ENCODE measurements at places on chromosomes 3 and 15. TPM values are rescaled to one million over a fixed set of nuclear protein-coding genes. Genes with fewer than 3 reads are reported as not detected.

- H3K27me3 ChIP-seq: no peaks in the 10 kb centered on the region
- peaks cover 3% of the 10 kb centered on the region for H3K4me1 ChIP-seq
- DNase-seq: no peak
- no peak overlapping the region for H3K27ac ChIP-seq
- no peak overlapping the region for H3K4me3 ChIP-seq
Observed at GRCh38 chr3:195808741-195809290, 2.9 kb downstream of the MUC4 start.

- H3K4me3 ChIP-seq: no peak overlapping the region
- no peaks in the 10 kb centered on the region for H3K27me3 ChIP-seq
- no peak overlapping the region for H3K27ac ChIP-seq
- no peaks in the 10 kb centered on the region for H3K4me1 ChIP-seq
- H3K36me3 ChIP-seq: peaks cover 85% of the 10 kb centered on the region
- DNase-seq: no peak
Observed at GRCh38 chr3:132504375-132504933, 87.2 kb downstream of the DNAJC13 start.

DNA sequence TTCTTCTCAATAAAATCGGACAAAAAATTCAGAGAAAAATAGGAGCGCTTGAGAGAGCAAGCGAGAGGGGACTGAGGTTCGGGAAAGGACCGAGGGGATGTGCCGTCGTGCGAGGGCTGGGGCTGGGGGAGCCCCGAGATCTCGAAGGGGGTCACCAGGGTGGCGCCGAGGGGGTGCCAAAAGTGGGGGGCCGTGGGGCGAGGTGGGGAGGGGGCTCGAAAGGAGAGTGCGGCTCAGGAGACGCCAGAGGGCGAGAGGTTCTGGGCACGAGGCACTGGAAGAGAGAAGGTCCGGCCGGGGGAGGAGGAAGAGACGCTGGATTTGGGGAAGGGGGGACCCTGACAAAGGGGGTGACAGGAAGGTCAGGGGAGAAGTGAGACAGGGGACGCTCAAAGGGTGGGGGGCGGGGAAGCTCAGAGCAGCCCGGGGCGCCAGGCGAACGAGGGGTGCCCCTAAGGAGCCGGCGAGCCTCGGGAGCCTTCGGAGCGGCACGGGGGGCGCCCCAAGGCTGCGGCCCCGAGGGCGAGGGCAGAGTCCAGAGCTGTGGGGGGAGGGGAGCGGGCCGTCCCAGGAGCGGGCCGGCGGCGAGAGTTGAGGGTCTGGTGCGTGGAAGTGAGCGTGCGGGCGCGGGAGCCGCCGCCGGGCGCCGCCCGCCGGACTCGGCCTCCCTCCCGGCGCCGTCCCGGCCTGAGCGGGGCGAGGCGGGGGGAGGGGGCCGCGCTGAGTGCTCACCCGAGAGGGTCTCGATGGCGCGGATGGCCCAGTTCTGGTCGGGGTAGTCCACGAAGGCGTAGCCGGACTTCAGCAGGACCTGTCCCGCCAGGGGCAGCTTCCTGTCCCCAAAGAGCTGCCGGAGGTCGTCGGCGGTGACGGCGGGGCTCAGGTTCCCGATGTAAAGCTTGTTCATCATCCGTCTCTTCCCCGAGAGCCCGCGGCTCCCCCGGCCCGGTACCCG lies 514 bp downstream of the IGF2BP2 start:
- H3K27ac ChIP-seq: peak overlapping the region; percentile 100
- H3K4me3 ChIP-seq: peak overlapping the region; percentile 94
- H3K27me3 ChIP-seq: no peaks in the 10 kb centered on the region
- DNase-seq: peak; percentile 40
- H3K36me3 ChIP-seq: no peaks in the 10 kb centered on the region

TMEM202 gene
- not detected for total RNA-seq

- no peak overlapping the region for H3K4me3 ChIP-seq
- H3K27ac ChIP-seq: no peak overlapping the region
- no peak for DNase-seq
Observed at GRCh38 chr3:174363256-174363655, 495.9 kb upstream of the NAALADL2 start.

- no peaks in the 10 kb centered on the region for H3K36me3 ChIP-seq
Observed at GRCh38 chr3:70890020-70890394, 577.6 kb upstream of the MDFIC2 start.

- H3K36me3 ChIP-seq: no peaks in the 10 kb centered on the region
- no peak overlapping the region for H3K27ac ChIP-seq
- no peak for DNase-seq
- H3K27me3 ChIP-seq: peaks cover 9% of the 10 kb centered on the region
- no peak overlapping the region for H3K4me3 ChIP-seq
Observed at GRCh38 chr3:8702560-8702959, 31.0 kb upstream of the CAV3 start.

KLHL40 gene
- total RNA-seq: 0.39 TPM

DNA sequence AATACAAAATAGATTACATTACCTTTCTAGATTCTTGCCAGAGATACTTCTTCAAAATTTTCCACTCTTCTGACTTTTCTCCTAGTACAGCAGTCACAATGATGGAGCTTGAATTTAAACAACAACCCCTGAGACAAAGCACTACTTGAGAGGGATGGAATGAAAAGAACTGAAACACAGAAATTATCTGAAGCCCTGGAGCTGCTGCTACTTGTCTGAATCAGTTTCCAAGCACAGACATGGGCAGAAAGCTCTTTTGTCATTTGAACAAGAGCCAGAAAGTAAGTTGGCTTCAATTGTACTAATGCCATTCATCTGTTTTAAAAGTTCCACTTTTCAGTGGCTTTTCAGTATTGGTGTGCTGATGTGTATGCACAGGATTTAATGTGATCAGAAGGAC lies 718.5 kb upstream of the ARPP21 start:
- H3K27me3 ChIP-seq: no peaks in the 10 kb centered on the region
- no peak for DNase-seq
- peak overlapping the region; percentile 18 for H3K27ac ChIP-seq
- H3K36me3 ChIP-seq: no peaks in the 10 kb centered on the region

MRPS25 gene
- total RNA-seq: 42.1 TPM

DNA sequence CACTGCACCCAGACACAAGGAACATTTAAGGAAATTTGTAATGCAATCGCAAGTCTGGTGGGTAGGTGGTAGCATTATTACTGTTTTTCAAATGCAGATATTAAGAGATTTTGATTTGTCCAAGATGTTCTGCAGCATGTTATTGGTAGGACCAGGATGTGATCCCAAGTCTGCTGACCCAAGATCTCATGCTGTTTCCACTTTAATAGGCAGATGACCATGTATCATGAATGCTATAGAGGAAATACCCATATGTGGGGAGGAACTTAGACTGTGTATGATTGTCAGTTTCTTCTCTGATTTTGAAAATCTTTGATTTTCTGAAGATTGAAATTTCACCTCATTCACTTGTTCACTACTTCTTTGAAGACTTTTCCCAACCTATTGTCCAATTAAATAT lies 28.7 kb downstream of the ATP6V1A start:
- no peak overlapping the region for H3K4me3 ChIP-seq
- H3K36me3 ChIP-seq: peaks cover 3% of the 10 kb centered on the region

- no peak overlapping the region for H3K27ac ChIP-seq
- no peak overlapping the region for H3K4me3 ChIP-seq
- no peaks in the 10 kb centered on the region for H3K36me3 ChIP-seq
- no peaks in the 10 kb centered on the region for H3K4me1 ChIP-seq
Observed at GRCh38 chr3:197516517-197516889, 39.3 kb downstream of the BDH1 start.

NDUFB4 gene
- 133 TPM for total RNA-seq

MAPKBP1 gene
- 59.5 TPM for total RNA-seq

DNA sequence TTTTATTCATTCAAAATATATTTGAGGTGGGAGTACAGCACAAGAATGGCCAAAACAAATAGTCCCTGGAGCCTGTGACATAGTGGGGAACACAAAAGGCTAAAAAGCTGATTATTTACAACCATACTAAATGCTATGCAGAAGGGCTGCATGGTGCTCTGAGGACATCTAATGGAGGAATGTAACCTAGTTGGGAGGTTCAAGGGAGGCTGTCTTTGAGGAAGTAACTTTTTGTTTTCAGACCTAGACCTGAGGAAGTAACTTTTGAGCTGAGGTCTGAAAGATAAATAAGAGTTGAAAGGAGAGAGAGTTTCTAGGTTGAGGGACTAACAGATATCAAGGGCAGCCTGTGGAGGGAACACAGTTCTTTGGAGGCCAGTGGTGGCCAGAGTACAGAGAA lies 34.8 kb upstream of the RASA2 start:
- H3K27ac ChIP-seq: no peak overlapping the region
- H3K27me3 ChIP-seq: no peaks in the 10 kb centered on the region
- DNase-seq: peak; percentile 86
- H3K36me3 ChIP-seq: no peaks in the 10 kb centered on the region
- H3K4me3 ChIP-seq: no peak overlapping the region
- H3K4me1 ChIP-seq: no peaks in the 10 kb centered on the region

IL5RA gene
- 0.07 TPM for total RNA-seq

GRCh38 chr3:73624821-73625665 lies at the start of gene PDZRN3:
TSS of gene PDZRN3 (minus strand) at chr3:73624941.
- H3K36me3 ChIP-seq: no peaks in the 10 kb centered on the region
- peak; percentile 90 for DNase-seq
- peak within 1 kb of the TSS; percentile 85 for H3K27ac ChIP-seq

GRCh38 chr15:60656481-60656880 lies 177.5 kb upstream of the ICE2 start:
- no peak for DNase-seq
- H3K4me3 ChIP-seq: no peak overlapping the region
- peaks cover 13% of the 10 kb centered on the region for H3K4me1 ChIP-seq
- no peaks in the 10 kb centered on the region for H3K27me3 ChIP-seq
- H3K27ac ChIP-seq: no peak overlapping the region
- H3K36me3 ChIP-seq: no peaks in the 10 kb centered on the region

UTS2B gene
- total RNA-seq: 0.32 TPM

TIGIT gene
- total RNA-seq: not detected

EPHA3 gene
- total RNA-seq: 9.2 TPM

GRCh38 chr3:129619726-129620162 lies 13.3 kb upstream of the PLXND1 start:
- no peaks in the 10 kb centered on the region for H3K4me1 ChIP-seq
- H3K4me3 ChIP-seq: no peak overlapping the region
- no peaks in the 10 kb centered on the region for H3K27me3 ChIP-seq
- H3K36me3 ChIP-seq: no peaks in the 10 kb centered on the region

DNA sequence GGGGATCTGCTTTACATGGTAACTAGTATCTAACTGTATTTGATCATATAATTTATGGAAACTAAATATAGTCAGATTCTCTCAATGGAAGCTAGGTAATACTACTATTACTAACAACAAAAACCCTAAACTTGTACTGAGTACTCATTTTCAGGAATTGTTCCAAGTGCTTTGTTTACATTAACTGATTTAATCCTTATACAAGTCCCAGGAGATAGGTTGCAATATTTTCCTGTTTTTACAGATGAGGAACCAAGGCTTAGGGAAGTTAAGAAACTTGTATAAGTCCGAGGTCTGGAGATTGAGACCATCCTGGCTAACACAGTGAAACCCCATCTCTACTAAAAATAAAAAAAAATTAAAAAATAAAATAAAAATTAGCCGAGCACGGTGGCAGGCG lies 7.5 kb upstream of the MTHFS start:
- H3K27ac ChIP-seq: no peak overlapping the region
- H3K36me3 ChIP-seq: peaks cover 6% of the 10 kb centered on the region
- DNase-seq: no peak
- peaks cover 20% of the 10 kb centered on the region for H3K4me1 ChIP-seq
- no peaks in the 10 kb centered on the region for H3K27me3 ChIP-seq

DNA sequence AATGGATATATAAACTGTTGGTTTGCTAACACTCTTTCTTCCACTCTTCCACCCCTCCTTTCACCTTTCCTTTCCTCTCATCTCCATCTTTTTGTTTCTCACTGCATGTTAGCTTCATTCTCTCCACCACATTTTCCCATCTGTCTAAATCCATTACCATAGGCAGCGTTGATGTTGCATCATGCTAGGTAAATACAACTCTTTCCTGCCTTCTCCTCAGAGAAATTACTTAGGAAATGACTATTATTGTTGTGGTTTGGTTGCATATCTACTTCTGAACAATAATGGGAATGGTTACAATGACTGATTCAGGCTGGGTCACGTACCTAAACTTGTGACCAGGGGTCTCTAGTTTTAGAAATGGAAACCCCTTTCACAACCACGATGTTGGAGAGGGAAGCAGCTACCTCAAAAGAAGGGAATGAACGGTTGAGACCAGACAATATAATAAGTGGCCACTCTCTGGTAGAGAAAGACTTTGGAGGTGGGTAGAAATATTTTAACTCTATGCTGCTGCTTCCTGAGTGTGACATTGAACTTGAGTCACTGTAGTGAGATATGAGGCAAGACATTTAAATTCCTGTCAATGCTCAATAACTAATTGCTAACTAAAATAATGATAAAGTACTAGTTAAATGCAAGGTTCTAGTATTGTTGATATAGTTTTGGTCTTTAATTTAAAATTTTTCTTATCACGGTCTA lies 314.1 kb upstream of the TGFBR2 start:
- H3K4me1 ChIP-seq: no peaks in the 10 kb centered on the region
- no peak overlapping the region for H3K4me3 ChIP-seq
- H3K27ac ChIP-seq: no peak overlapping the region
- H3K27me3 ChIP-seq: no peaks in the 10 kb centered on the region
- no peak for DNase-seq

GRCh38 chr3:112038863-112039262 lies 4.3 kb downstream of the TMPRSS7 start:
- H3K27ac ChIP-seq: no peak overlapping the region
- H3K4me1 ChIP-seq: peaks cover 22% of the 10 kb centered on the region
- no peaks in the 10 kb centered on the region for H3K36me3 ChIP-seq

DNA sequence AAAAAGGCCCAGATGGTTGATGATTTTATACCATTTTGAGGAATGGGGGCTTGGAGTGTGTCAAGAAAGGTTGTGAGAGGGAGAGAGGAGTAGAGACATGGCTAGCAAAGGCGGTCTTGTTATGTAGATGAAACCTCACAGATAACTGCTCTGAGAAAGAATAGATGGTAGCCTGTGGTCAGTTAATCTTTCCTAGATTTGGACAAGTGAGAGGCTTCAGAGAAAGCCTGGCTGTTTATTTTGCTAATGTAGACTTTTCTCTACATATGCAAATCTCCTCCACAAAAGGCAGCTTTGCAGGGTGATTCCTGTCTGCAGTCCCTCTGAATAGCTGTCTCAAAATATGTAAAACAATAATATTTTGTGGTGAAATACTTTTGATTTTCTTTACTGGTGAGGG lies 177.3 kb downstream of the OTOL1 start:
- no peak overlapping the region for H3K27ac ChIP-seq
- H3K4me1 ChIP-seq: no peaks in the 10 kb centered on the region
- H3K36me3 ChIP-seq: no peaks in the 10 kb centered on the region
- H3K27me3 ChIP-seq: no peaks in the 10 kb centered on the region
- no peak overlapping the region for H3K4me3 ChIP-seq

GRCh38 chr15:66905954-66906353 lies 159.4 kb upstream of the SMAD3 start:
- H3K4me1 ChIP-seq: peaks cover 7% of the 10 kb centered on the region
- no peak overlapping the region for H3K27ac ChIP-seq
- no peak for DNase-seq
- no peak overlapping the region for H3K4me3 ChIP-seq
- H3K27me3 ChIP-seq: no peaks in the 10 kb centered on the region

GRCh38 chr3:174715386-174715785 lies 143.7 kb upstream of the NAALADL2 start:
- no peaks in the 10 kb centered on the region for H3K36me3 ChIP-seq
- H3K4me3 ChIP-seq: no peak overlapping the region
- no peaks in the 10 kb centered on the region for H3K4me1 ChIP-seq
- H3K27ac ChIP-seq: no peak overlapping the region
